Fibroblast of the aortic adventitia (primary cell): ENCODE measurements at places on chromosomes 1 and 21. TPM values are rescaled to one million over a fixed set of nuclear protein-coding genes. Genes with fewer than 3 reads are reported as not detected.
A peak's percentile ranks its signal among the peaks of the same experiment; 100 is the strongest.

GRCh38 chr1:26161415-26162219 is 2.7 kb downstream of the FAM110D start:
- DNase-seq, result peak; percentile 30

GRCh38 chr1:197152662-197153061 is 6.2 kb upstream of the ASPM start:
- DNase-seq, result no peak

DNA sequence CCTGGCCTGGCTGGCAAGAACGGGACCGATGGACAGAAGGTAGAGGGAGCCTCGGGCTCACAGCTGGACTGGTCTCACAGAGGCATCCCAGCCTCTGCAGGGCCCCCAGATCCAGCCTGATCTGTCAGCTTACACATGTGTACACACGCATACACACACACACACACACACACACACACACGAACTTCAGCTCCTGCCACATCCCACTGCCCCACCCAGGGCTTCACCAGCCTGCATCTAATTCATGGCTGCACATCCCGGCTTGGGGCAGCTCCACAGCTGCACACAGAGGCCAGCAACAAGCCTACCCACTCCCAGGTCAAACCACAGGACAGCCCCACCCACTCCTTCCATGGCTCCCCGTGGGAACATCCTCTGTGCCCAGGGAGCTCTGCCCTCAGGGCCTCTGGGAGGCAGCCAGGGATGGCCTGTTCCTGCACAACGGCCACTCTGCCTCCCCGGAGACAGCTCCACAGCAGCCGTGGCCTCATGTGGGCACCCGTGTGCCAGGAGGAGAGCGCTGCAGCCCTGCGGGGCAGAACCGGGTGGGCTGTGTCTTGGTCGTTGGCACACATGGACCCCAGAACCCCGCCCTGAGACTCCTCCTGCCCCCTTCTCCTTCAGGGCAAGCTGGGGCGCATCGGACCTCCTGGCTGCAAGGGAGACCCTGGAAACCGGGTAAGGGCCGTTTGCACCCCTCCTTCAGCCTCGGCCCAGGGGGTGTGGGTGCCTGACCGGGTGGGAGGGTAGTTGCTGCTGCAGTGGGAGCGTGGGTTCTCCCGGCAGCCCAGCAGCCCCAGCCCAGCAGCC is 19.1 kb downstream of the COL6A2 start:
- peak; percentile 26 for DNase-seq

DNA sequence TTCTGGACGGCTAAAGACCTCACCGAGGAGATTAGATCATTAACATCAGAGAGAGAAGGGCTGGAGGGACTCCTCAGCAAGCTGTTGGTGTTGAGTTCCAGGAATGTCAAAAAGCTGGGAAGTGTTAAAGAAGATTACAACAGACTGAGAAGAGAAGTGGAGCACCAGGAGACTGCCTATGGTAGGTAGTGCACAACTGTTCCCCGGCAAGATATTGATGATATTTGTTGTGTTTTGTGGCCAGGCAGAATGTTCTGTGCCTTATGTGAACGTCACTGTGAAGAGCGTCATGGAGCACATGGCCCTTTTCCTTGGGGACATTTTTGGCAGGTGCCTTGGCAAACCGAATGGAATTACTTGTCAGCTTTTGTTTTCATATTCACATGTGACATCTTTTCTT is 191.7 kb downstream of the DISC1 start:
- DNase-seq, result peak; percentile 35

FAM229A gene
- total RNA-seq, result 1.6 and 1.7 TPM in 2 replicates
